ENCODE measurements at places on chromosomes 12 and 14.

DNA sequence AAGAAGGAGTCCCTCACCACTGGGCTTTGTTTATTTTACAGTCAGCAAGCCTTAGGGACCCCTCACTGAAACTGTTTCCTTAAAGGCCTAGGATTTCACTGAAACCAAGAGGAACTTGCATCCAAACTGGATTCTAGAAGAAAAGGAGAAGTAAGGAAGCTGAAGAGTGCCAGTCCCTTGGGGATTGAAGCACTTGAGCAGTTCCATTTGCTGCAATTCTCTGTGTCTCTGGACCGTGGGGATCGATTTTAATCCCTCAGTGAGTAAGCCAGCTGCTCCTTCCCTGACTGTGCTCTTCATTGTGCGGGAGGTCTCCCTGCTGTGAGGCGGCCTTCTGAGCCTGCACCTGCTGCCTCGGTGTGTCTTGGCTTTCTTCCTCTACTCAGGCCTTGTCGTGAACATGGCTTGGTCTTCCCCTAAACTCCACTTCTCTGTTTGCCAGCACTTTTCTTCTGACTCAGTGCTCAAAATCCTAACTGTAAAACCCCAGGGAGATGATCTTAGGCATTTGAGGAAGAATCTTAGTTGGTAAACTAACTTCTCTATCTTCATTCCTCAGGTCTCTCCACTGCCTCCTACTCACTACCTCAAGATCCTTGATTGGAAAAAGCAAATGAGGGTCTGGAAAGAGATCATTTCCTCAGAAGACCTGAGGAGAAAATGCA is 132.6 kb downstream of the SLC38A6 start:
- DNase-seq: no peak

GRCh38 chr14:91307652-91308051 is 63.1 kb upstream of the GPR68 start:
- no peak for DNase-seq

DNA sequence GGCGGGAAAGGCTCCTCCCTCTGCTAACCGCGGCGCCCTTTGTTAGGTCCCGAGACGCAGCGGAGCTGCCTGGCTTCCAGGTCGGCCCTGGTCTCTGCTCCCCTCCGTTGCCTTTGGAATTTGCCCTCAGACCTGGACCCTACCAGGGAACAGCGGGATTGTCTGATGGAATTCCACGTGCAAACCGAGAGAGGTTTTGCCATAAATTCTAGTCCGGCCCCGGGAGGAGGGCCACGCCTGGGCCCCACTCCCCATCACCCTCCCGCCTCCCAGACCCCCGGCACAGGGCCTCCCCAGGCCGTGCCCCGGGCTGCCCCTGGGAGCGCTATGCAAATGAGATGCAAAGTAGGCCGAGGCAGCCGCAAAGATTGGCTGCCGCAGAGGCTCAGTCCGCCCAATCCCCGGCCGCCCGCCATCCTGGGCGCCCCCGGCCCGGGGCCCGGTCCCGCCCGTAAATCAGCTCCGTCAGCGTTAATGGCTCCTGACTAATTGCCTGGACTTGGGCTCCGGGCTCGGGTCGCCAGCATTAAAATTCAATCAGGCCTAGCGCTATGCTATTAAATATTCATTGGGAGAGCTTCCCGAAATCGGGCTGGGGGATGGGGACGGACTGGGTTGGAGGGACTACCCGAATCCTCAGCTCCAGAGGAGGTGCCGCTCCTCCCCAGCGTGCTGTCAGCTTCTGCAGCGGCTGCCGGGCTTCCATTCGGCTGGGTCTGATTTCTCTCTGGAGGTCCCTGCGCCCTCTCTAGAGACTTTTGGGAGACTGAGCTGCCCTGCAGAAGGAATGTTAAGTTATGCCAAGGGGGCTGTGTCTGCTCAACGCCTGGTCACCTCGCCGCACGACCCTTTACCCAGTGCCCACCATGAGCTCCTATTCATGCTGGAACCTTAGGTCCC is 15.7 kb upstream of the FIGNL2 start:
- DNase-seq: no peak

DNA sequence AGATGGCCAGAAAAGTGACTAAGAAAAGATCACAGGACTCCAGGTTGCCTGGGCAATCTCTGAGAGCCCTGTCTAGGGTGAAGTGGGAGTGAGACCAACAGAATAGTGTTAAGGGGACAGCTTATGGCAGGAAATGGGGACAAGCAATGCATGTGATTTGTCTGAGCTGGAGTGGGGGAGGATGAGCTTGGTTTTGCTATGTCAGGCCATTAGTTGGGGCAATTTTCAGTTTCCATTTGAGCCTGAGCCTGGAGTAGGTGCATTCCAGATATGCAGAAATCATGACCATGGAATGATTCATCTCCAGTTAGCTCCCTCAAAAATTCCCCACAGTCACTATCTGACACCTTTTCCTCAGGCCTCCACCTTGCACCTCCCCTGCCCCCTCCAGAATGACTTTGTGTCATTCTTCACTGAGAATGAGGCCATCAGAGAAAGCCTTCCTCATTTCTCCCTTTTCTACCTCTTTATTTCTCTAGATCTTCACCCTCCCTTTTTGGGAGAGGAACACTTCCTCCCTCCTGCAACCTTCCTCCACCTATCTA is 150.9 kb upstream of the PLEKHG7 start:
- DNase-seq: no peak

DNA sequence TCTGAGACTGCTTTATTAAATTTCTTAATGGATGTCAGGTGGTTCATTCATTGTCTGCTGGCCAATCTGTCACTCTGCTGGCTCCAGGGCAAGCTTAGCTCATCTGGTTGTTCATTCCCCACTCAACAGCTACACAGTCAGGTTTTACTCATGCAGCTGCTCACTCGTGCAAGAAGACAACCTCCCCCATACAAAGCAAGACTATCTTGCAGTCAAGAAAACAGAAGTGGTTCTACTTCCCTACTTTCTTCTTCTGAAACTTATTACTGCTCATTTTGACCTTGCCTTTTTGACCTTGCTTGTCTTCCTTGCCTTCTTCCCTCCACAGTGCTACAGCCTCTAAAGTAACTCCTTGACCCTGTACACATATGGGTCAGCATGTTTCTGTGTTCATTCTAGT is 277.9 kb downstream of the SSPN start:
- peak; percentile 23 for DNase-seq

GRCh38 chr14:92348154-92348553 is 25.2 kb downstream of the SLC24A4 start:
- no peak for DNase-seq

- no peak for DNase-seq
Observed at GRCh38 chr12:89098441-89099112, 253.7 kb downstream of the DUSP6 start.
